Upper lobe of left lung (tissue), 6 donors: ENCODE measurements at places on chromosomes 3 and 15. TPM values are rescaled to one million over a fixed set of nuclear protein-coding genes. Genes with fewer than 3 reads are reported as not detected.

DNA sequence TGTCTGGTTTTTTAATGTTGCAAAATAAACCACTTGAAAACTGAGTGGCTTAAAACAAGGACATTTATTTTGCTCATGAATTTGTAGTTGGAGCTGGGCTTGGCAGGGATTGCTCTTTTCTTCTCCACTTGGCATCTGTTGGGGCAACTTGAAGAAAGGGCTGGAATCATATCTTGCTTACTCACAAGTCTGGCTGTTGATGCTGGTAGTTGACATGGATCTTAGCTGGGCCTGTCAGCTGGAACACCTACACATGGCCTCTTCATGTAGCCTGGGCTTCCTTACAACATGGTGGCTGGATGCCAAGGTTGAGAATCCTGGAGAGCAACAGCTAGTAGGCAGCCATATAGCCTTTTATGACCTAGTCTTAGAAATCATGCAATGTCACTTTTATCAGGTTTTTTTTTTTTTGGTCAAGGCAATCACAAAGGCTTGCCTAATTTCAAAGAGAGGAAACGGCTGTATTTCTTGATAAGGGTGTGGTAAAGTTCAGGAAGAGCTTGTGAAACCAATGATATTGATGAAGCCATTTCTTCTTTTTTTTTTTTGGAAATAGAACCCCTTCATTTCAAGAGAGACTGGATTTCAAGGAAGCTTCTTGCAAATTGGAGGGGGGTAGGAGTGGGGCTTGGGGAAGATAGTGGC is 262.1 kb downstream of the IL20RB start:
- no peak for DNase-seq

GRCh38 chr3:133509488-133509887 is 64.0 kb upstream of the CDV3 start:
- DNase-seq, result no peak

- no peak for DNase-seq
These were observed 274.2 kb downstream of the UACA start for GRCh38 chr15:70488941-70489848.

DNA sequence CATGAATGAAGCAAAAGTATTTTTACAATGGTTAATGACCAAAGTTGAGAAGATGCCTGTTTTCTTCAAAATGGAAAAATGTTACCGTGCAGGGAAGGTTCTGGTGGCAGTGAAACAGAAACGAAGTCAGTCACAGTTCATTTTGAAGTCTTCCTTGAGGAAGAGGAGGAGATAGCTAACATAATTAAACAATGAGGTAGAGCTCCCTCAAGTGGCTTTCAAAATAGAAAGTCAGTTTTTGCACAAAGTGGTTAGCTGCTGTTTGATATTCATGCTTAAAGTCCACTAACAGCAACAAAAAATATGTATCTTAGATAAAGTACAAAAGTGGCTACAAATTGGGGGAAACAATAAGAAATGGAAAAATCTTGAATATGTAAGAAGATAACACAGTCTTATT is 87.3 kb downstream of the TFG start:
- DNase-seq, result no peak

DNA sequence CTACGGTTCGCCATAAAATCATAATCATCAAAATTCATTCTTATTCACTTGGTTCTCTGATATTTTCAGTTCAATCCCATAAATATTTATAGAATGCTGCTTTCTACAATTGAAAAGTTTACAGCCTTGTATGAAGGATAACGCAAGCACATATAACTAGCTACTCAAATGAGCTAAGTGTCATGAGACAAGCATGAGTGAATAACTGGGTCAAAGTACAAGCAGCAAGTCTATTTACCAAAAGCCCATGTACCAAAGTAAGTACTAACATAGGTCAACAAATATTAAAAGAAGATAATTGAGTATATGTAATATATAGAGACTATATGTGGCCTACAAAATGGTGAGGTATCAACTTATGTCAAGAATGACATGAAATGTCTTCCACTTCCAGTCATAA is 596.6 kb downstream of the GBE1 start:
- no peak for DNase-seq

DNA sequence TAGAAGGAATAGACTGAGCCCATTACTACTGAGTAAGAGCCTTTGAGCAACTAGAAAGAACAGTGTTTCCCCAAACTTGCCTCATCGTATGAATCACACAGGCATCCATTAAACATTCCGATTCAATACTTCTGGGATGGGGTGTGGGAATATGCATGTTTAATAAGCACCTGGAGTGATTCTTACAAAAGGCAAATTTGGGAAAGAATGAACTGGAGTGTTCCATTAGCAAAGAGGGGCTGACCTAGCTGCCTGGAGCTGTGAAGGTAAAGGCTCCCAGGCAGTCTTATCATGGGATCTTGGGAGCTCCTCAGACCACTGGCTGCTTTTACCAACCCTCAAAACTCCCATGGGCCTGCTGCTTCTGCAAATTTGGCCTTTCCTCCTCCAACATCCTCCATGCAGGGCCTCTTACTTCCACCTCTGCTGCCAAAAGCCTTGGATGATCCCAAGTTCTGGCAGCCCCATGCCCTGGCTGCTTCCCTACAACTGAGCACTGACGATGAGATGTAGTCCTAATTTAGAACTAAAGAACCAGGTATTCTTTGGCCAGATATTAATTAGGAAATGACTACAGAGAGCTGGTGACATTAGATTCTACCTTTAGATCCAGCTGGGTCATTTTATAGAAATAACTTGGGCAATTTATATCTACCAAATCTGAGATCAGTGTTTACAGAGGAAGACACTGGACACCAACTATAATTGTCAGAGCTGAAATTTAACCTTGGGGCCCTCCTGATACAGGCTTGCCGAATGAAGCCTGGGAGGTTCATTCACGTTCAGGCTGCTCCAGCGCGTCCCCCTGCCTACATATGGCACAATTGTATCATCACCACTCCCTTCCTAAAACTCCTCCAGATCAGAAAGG is 11.2 kb upstream of the HOMER2 start:
- DNase-seq, result no peak

DNA sequence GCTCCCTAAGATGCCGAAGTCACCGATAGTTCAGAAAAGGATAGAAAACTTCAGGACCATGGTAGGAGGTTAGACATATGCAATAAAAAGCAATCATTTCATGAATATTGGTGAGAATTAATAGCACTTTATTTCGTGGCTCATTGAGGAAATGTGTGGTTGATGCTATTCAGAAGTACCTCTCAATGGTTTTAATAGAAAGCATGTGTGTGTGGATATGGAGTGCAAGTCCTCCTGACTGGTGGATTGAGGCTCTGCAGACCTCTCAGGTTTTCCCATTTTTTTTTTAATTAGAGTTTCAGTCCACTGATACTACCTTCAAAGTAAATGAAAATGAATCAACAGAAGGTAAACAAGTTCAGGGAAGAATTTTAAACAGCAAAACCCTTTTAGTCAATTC is 384.3 kb upstream of the RARB start:
- no peak for DNase-seq

DNA sequence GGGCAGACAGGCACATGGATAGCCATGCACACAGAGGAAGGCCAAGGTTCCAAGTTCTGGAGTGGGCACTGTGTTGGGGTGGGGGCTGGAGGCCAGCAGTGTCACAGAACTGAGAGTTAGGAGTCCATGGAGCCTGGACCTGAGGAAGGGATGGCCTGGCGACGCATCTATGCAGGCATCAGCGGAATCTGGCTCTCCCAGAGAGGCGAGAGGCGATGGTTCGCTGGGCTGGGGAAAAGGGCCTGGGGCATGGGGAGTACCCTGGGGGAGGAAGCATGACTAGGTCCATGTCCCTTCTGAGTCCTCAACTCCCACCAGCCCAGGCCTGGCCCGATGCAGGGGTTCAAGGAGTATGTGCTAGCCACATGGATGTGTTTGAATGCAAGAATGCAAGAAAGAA is 192.8 kb upstream of the LINGO1 start:
- no peak for DNase-seq

- DNase-seq, result peak; percentile 98
These were observed 15.9 kb downstream of the IVD start for GRCh38 chr15:40421246-40422157.

- no peak for DNase-seq
These were observed 76.4 kb upstream of the TNFAIP8L3 start for GRCh38 chr15:51170882-51171633.

DNA sequence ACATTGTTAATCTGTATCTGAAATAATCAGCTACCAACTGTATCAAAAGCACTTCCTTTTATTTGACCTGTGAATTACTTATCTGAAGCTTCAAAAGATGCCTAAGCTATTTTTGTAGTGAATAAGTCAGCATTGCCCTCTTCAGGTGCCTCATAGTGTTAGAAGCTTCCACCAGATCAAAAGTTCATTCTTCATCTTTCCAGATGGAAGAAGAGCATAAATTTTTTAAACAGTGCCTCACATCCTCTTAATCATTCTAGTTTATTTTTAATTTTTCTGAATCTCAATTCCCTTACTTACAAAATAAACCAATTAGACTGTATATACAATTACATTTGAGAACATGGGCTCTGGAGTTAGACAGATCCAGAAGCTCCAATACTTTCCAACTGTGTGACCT is 65.0 kb downstream of the MYO5A start:
- DNase-seq, result no peak

DNA sequence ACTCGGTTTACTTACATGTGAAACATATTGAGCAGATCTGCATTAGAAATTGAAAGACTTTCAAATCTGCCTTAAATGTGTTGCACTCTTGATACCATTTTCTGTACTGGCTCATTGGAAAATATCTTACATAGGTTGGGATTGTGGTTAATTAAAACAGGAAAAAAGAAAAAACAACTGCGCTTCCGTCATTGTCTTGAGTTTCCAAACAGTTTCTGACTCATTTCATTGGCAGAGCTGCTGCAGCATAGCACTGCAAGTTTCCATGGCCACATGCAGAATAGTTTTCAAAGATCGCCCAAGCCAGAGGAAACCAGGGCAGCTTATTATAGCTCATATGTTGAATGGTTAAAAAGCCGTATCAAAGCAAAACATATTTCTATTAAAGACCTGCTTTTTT is 446.6 kb upstream of the BCHE start:
- DNase-seq, result no peak

- no peak for DNase-seq
These were observed 5.2 kb upstream of the CXCR6 start for GRCh38 chr3:45938043-45938435.

DNA sequence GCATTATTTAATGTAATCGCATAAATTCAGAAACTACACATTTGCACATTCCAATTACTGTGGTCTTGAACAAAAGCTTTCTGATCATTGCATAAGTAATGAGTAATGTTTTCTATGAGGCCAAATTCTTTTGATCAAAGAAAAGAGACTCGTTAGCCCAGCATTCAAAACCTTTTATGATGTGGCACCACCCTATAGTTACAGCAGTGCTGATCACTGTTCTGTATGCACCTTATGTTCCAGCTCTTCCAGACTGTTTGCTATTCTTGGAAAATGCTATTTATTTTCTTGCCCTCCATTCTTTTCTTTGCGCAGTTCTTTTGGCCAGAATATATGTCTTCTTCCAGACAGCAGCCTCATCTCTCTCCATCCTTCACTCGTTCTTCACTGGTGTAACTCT is 42.3 kb downstream of the MAP3K13 start:
- no peak for DNase-seq

ATP13A5 gene
- 2.9 TPM for total RNA-seq

PTPN9 gene
- total RNA-seq, result 23.5 TPM

NRG4 gene
- total RNA-seq, result 4.4 TPM

TIGIT gene
- total RNA-seq, result not detected

FSIP1 gene
- 0.61 TPM for total RNA-seq

CPN2 gene
- 0.10 TPM for total RNA-seq

CNTN4 gene
- total RNA-seq, result 5.7 TPM

TMEM266 gene
- total RNA-seq, result 2.1 TPM

SAXO2 gene
- 58.6 TPM for total RNA-seq
